ENCODE measurements at places on chromosomes 12 and 14. TPM values are rescaled to one million over a fixed set of nuclear protein-coding genes. Genes with fewer than 3 reads are reported as not detected.

The KCNC2 gene
- not detected for total RNA-seq

The SLCO1B1 gene
- total RNA-seq, result 0.24 TPM

The KRT2 gene
- not detected for total RNA-seq

The C12orf76 gene
- 6.4 TPM for total RNA-seq

The HOXC5 gene
- total RNA-seq, result not detected

The TRIM9 gene
- total RNA-seq, result 1.5 TPM

The HOXC13 gene
- total RNA-seq, result not detected

The ARHGAP9 gene
- 5.9 TPM for total RNA-seq

The KCNK13 gene
- 0.62 TPM for total RNA-seq

The CLMN gene
- total RNA-seq, result 6.0 TPM

The KRT5 gene
- total RNA-seq, result not detected

The COCH gene
- 0.97 TPM for total RNA-seq

The IL26 gene
- total RNA-seq, result not detected

The CLEC9A gene
- not detected for total RNA-seq
